ENCODE measurements at places on chromosomes 12 and 14. TPM values are rescaled to one million over a fixed set of nuclear protein-coding genes. Genes with fewer than 3 reads are reported as not detected.

GRCh38 chr12:1807087-1807860 is 13.1 kb upstream of the LRTM2 start:
- peak; percentile 31 for DNase-seq

MLF2 gene
- total RNA-seq, result 293 TPM

NEUROD4 gene
- total RNA-seq, result not detected

DNA sequence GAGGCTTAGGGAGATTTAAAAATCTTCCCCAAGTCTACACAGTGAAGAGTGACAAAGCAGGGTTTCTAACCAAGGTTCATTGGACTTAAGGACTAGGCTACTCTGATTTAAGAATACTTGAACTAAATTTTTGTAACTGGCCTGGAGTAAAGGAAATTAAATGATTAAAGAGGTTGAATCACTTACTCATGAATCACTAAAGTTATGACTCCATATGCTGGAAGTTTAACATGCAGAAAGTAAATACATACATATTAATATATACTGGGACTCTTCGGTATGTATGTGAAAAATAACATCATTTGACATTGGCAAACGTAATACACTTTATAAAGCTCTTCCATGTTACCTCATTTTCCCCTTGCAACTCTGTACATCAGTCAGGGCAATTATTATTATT is 322.9 kb downstream of the KCNH5 start:
- no peak for DNase-seq

SERPINA9 gene
- not detected for total RNA-seq

GRCh38 chr14:95319312-95320077 is at the start of gene CLMN:
TSS of gene CLMN (minus strand) at chr14:95319908. CDS start at chr14:95319792, 116 bp downstream.
- DNase-seq, result peak; percentile 97

DNA sequence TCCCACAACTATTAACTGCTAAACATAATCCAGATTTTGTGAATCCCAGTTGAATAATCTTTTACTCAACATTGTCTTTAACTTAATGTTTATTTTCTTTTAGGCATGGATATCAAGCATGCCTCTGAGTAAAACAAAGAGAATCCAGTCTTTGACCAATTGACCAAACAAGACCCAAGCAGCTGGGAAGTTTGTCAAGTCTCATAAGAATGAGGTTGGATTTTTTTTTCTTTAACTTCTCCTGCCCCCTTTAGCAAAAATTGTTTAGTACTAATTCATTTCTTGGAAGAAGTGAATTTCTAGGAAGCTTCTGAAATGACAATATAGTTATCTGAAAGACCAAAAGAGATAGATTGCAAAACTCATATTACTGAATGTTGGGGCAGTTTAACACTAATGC is 89.9 kb downstream of the OTOGL start:
- no peak for DNase-seq

GSG1 gene
- total RNA-seq, result 0.07 TPM

DNA sequence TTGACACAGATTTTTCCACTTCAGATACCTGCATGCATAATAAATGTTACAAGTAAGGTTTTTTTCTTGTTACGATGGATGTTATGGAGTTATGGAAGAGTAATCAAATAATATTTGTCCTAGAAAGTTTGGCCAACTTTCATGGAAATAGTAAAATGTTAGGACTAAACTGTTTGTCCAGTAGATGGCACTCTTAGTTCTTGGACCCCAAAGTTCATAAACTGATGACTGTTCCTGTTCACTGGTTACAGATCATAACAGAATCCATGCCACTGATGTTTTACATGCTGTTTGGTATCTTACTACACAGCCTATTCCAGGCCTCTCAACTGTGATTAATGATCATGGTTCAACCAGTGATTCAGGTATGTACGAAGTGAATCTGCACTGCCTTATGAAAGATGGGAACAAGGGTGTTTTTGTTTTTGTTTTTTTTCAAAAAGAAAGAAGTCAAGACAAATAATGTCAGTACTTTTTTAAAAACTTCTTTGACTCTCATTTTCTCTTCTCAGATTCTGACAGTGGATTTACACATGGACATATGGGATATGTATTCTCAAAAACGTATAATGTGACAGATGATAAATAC is 48.8 kb upstream of the SLCO1C1 start:
- no peak for DNase-seq

DNA sequence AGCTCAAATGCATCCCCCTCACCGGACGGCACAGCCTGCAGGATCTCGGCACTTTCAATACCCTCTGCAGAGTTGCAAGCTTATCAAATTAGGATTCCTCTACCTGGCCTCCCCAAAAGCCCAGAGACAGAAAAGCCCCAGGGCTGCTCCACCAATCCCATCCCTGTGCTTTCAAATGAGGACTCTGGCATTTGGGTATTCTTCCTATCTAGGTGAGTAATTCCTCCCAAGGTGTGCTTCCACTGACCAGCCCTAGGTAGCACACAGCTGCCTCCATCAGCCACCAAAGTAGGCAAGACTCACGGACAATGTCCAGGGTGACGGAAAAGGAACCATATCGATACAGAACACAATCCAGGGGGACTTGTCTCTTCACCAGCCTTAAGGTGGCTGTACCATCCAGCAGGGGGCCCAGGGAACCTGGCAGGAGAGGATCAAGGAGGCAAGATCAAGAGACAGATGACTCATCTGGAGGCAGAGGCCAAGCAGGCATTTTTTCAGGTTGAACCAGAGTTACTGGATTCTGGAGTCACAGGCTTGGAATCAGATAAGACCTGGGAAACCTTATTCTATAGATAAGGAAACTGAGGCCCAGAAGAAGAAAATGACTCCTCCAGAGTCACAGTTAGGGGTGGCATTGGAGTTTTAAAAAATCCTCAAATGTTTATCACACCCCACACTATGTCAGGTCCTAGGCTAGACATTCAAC is 9.9 kb downstream of the PMEL start:
- peak; percentile 52 for DNase-seq

COL2A1 gene
- 4.6 TPM for total RNA-seq

ZCCHC8 gene
- total RNA-seq, result 30.5 TPM

KRT6C gene
- not detected for total RNA-seq

DNA sequence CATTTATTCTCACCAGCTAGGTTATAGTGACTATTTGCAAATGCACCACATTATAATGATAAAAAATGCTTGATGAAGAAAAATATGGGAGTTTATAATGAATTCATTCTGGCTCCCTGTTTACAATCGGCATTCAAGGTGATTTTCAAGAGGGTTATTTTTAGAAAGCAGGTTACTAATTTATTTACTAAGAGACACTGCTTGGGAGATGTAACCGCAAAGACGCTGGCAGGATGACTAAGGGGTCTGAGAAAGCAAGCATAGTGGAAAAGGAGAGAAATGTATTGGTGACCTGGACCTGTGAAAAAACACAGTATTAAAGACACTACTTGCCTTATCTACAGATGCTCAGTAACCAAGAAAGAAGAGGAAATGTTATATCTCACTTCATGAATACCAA is 13.3 kb upstream of the PITPNM2 start:
- DNase-seq, result no peak

GRCh38 chr12:10088955-10089900 is 9.6 kb downstream of the CLEC1A start:
- DNase-seq, result peak; percentile 16

DNA sequence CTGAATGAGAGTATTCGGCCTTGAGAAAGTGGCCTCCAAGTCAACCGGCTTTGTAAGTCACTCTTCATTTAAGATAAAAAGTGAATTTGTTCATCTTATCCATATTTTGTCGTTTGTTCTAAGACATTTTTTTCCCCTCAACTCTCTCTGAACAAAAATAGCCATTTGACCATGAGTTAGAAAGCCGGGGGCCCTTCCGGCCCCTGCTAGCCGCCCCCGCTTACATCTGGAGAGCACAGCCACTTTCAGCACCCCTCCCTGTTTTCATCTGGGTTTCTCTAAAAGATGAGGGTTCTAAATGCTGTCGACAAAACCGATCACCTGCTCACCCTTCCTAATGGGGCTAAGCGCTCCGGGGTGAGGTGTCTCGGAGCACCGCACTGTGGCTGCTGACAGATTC is 30.7 kb upstream of the DLK1 start:
- no peak for DNase-seq

UBE3B gene
- 30.8 TPM for total RNA-seq

- no peak for DNase-seq
These were observed 22.6 kb downstream of the GPHB5 start for GRCh38 chr14:63296060-63296563.

- DNase-seq, result peak; percentile 43
These were observed 3.1 kb downstream of the DYNLL1 start for GRCh38 chr12:120498870-120499515.

DNA sequence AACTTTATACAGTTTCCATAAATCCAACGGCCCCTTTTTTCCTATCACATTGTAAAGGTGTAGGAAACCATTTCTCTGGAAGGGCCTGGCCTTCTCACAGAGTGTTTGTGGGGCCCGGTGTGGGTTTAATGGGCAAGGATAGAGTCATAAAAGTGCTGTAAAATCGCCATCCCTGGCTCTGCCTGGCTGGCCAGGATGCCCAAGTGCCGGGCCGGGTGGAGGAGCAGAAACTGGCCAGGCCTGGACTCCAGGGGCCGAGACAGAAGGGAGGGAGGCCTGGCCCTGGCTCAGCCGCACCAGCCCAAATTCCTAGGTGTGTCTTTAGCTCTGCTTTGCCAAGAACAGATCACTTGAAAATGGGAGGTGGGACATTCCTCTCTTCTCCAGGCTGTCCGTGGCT is 77.1 kb upstream of the DICER1 start:
- no peak for DNase-seq

GRCh38 chr14:101559624-101560533 is 1.4 kb upstream of the DIO3 start:
- peak; percentile 95 for DNase-seq

DNA sequence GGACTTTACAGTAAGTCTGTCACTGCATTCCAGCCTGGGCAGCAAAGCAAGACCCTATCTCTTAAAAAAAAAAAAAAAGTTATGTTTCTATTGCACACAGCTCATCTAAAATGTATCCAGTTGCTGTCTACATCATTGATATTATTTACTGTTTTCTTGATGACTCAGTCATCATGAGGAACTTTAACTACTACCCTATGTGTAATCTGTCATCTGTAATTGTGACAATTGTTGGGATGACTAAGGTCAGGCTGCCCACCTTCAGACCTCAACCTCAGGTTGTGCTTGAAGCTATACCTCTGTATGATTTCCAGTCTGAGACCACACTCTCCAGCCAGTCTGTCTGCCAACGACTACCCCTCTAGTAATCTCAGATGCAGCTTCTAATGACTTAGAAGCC is 15.3 kb downstream of the PPP1R13B start:
- no peak for DNase-seq

GRCh38 chr12:106101803-106102202 is 37.0 kb downstream of the NUAK1 start:
- no peak for DNase-seq

DNA sequence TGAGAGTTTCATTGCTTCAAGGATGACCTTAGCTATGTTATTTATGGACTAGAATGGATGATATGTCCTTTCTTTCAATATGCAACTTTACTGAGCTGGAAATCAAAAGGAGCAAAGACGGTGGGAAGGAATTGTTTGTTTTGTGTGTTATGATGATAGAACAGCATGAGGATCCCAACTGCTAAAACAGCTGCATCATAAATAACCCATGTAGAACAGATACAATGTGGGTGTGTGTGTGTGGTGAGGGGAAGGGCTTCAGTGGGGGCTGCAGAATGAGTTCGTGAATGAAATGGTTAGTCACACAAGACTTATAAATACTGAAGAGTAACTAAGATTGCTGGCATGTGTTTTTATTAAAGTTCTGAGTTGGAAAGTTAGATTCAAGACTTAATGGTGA is 80.1 kb downstream of the DACT1 start:
- DNase-seq, result no peak

OR4E2 gene
- total RNA-seq, result not detected

GRCh38 chr14:78902010-78902623 is 731.9 kb downstream of the NRXN3 start:
- DNase-seq, result peak; percentile 4

C14orf93 gene
- total RNA-seq, result 16.9 TPM

RTL1 gene
- not detected for total RNA-seq

DNA sequence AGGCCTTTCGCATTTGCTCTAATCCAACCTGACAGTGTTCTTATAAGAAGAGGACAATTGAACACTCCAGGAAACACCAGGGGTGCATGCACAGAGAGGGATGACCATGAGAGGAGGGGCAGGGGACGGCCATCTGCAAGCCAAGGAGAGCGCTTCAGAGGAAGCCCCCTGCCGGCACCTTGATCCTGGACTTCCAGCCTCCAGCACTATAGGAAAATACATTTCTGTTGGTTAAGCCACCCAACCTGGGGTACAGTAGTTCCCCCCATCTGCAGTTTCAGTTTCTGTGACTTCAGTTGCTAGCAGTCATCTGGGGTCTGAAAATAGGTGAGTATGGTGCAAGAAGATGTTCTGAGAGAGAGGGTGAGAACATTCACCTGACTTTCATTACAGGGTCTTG is 64.7 kb downstream of the CLMN start:
- no peak for DNase-seq

GRCh38 chr14:25067600-25067999 is 17.7 kb upstream of the STXBP6 start:
- no peak for DNase-seq

APOF gene
- total RNA-seq, result not detected

DNA sequence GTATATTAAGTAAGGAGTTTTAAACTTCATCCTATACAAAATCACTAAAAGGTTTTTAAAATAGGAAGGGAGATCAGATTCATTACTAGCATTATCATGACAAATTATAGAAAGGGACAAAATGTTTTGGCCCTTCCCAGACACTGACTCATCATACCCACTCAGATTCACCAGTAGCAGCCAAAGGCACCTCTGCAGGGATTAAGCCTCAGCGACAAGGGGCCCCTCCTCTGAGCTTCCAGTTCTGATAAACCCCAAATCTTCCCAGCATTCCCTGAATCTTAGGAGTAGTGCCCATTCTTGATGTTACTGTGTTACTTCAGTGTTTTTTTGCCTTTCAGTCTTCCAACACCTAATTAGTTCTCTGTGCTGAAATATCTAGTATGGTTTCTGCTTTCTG is 14.5 kb downstream of the KRAS start:
- no peak for DNase-seq

- DNase-seq, result no peak
These were observed 14.5 kb downstream of the DYRK2 start for GRCh38 chr12:67662910-67663538.

DNA sequence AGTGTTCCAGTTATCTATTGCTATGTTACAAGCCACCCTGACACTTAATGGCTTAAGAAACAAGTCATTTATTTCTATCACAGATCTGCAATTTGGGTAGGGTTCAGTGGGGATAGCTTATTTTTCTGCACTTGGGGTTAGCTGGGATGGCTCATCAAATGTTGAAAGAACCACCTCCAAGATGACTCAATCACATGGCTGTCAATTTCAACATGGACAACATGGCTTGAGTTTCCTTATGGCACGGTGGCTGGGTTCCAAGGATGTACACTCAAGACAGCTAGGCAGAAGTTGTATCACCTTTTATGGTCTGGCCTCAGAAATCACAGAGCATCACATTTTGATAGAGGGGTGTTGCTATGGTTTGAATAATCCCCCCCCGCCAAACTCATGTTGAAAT is 24.5 kb upstream of the IGF1 start:
- DNase-seq, result no peak

Data from H7 (cell line).